ENCODE measurements at places on chromosomes 7 and 10. TPM values are rescaled to one million over a fixed set of nuclear protein-coding genes. Genes with fewer than 3 reads are reported as not detected.

DNA sequence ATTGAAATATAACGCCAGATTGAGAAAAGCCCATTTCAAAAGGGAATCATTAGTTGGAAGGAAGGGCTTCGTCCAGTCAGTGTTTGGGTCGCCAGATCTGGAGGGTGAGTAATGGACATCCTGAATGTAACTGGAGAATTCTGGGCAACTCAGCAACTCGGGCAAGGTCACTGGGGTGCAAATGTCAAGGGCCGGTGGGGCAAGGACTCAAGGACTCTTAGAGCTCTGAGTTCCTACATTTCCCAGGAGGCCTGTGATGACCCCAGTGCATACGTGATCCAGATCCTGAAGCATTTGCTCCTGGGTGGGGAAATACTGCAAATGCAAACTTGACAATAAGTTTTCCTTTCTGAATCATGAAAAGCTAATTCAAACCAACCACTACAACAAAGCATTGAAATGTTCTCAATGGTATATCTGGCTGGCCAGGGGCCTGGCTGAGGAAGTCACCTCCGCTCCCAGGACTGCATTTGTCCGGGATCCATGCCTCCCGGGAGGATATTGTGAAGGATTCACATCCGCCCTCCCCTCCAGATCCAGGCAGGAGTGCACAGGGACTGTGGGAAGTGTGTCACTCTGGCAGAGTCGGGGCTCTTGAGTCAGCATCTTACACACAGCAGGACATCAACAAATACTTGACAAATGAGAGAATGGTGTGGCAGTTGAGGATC, 164.0 kb downstream of the FANK1 start:
- no peak for DNase-seq

DNA sequence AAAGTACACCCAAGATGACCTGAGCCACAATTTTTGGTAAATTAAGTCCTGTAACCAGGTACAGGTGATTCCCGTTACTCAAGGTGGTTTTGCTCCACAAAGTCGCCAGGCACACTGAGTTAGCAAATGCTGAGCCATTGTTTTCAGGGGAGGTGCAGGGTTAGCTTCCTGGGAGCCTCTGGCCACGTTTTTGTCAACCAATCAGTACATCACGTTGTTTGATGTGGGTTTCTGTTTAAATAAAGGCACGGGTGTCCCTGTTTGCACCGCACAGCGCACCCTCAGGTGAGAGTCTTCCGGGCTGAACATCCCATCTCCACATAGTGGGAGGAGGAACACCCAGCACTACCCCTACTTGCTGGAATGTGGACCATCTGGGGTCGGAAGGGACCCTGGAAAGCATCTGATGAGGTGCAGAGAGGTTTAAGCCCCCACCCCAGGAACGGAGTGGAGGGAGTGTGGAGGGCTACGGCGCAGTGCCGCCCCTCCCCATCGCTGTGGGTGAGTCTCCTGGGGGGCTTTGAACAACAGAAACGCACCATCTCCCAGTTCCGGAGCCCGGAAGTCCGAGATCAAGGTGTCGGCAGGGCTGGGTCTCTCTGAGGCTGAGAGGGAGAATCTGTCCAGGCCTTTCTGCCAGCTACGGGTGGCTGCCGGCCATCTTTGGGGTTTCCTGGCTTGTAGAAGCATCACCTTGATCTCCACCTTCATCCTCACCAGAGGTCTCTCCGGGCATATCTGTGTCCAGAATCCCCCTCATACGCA, 42.5 kb downstream of the PRKAG2 start:
- no peak for DNase-seq

GRCh38 chr7:47953822-47954221, 5.6 kb upstream of the PKD1L1 start:
- DNase-seq = no peak

DNA sequence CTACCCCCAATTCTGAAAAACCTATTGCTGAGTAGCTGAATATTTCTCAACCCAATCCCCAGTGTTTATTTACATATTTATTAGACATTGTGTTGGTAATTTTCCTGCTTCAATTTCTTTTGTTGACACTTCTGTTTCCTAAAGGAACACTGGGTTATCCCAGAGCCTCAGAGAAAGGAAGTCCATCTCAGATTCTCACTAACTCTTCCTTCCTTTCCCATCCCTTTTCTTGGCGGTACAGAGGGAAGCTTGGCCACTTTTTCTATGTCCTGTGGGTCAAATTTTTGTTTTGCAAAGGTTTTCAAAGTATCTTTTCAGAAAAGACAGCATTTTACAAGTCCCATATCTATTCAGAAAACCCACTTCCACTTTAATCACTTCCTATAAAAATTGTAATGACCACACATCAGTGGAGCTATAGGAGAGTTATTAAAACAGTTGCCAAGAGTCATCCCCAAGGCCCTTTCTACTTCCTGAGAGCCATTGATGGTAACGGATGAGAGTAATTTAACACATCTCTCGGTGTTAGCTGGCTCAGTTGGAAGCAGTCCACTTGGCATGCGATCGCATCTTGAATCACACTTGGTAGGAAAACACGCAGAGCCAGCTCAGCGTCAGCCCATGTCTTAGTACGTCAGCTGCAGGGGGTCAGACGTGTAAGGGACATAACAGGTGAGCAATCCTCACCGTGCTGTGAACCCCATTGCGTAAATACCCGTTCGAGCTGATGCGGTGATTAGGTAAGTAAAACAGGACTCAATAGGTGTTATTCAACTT, 231.1 kb upstream of the ADARB2 start:
- no peak for DNase-seq

PRPS1L1 gene
- total RNA-seq = not detected

- peak; percentile 84 for DNase-seq
Measured at GRCh38 chr7:140506788-140507464, 27.6 kb upstream of the MKRN1 start.

DNA sequence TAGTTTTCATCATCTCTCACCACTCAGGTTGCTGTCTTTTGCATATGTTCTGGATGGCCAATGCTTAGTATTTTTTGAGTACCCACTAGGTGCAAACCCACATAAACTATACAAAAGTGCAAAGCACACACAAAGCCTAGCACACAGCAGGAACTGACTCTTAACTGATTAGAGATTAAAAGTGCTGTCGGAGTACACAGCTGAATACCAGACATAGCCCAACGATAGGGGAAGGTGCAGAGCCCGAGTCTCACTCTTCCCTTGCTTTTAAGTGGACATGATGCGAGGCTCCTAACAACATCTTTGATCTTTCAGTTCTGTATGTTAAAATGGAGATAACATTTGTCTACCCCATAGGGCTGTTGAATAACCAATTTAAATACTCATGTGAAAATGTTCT, 90.8 kb downstream of the DPY19L1 start:
- no peak for DNase-seq

GRCh38 chr7:149245744-149246143, 6.3 kb downstream of the ZNF212 start:
- no peak for DNase-seq

GRCh38 chr7:79257959-79258358, 195.5 kb downstream of the MAGI2 start:
- DNase-seq = no peak

DNA sequence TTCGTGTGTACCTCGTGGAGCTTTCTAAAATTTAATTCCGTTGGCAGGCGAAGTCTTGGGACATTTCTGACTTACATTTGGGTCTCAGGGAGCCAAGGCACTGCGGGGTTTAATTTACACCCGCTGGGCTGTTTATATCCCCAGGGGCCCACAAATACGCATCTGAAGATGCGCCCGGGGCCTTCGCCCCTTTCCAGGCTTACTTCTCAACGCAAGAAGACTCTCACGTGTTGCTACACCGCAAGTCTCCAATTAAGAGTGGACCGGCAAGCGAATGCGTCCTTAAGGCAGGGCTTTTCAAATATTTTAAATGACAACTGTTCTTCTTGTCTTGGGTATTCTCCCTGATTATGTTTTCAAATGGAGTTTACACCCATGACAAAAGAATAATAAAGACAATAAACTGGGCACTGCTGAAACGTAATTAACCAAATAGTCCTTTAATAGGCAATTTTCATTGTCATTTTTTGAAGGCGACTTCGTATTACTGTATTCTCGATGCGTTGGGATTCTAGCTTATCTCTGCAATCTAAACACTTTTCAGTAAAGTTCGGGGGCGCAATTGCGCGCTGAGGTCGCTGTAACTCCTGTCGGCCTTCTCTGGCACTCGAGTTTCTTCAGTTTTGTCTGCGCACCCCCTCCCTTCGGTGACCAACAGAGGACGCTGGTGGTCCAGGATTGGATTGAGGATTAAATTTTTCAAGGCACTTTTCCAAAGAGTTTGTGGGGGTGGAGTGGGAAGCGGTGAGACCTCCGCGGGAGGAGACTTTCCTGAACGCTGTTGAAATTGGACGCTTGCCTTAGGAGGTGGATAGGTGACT, 837 bp upstream of the IGFBP3 start:
- peak; percentile 94 for DNase-seq

GRCh38 chr10:133185916-133186315, 25.9 kb downstream of the KNDC1 start:
- DNase-seq = no peak

- DNase-seq = no peak
Measured at GRCh38 chr7:80307227-80307856, 172.7 kb downstream of the GNAI1 start.

GRCh38 chr10:114043532-114044246, at the start of gene ADRB1:
Gene ADRB1, plus strand, starts transcription at chr10:114043866. Its CDS starts 267 bp downstream, at chr10:114044133.
- peak; percentile 93 for DNase-seq

- DNase-seq = no peak
Measured at GRCh38 chr10:111150691-111151090, 73.9 kb downstream of the ADRA2A start.

- DNase-seq = no peak
Measured at GRCh38 chr10:47144525-47144924, 155.5 kb upstream of the GDF10 start.

DNA sequence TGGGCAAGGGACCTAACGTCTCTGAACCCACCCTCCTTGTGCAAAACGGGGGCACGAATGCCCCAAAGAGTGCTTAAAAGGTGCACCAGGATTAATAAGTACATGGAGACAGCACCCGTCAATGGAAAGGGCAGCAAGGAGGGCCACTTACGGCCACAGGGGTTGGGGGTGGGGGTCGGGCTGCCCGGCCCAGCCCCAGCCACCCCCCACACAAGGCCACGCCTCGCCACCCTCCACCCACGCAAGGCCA, 213.4 kb downstream of the MAD1L1 start:
- no peak for DNase-seq

ZEB1 gene
- 0.84 TPM for total RNA-seq

- DNase-seq = no peak
Measured at GRCh38 chr10:3926258-3926657, 141.2 kb upstream of the KLF6 start.

DNA sequence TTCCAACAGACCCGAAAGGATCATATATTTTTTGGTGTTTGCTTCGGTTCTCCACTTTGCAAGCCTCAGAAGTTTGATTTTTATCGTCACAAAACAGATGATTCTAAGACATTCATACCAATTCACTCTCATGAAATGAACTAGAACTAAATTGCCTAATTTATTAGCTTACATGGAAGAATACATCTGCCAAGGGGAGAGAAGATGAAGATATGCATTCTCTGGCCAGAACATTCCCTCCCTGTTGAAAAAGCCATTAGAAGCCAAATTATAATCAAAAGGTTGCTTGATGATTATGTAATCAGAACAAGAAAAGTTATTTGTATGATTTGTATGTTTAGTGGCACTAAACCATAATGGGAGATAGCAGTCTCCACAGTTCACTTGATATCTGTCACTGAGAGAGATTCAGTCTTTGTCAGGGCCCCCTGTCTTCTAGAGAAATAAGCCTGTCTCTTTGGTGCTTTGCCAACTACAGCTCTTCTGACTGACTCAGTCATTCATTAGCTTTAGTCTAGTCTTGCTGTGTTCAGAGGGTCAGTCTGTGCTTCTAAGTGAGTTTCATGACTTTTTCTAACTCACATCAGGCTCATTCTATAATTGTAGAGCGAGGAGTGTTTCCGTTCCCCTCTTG, 95.3 kb upstream of the GNAI1 start:
- DNase-seq = no peak

HPS1 gene
- total RNA-seq = 27.1 TPM

- no peak for DNase-seq
Measured at GRCh38 chr10:82942286-82943099, 1067.5 kb downstream of the NRG3 start.

DNA sequence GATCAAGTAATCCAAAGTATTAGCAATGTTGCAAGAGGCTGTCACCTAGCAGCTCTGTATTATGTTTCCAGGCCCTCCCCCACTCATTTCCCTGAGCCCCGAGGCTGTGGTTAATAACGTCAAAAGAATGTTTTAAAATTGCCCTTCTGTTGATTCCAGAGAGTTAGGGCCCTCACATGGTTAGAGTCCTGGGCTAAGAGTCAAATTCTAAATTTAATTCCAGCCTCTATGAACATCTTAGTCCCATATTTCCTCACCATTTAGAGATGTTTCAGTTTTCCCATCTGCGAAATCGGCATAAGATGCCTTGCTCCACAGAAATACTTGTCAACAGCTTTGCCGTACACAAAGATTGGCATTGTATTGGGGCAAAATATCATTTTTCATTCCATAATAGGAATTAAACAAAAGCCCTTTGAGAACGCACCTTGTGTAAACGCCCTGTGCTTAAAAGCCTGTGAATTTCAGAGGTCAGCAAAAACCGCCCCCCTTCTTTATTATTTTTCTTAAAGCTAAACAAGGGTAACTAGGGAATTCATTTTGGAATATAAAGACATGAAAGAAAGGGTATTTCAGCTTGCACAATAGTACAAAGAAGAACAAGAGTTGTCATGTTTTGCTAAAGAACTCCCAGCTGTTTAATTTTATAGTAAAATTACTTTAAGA, 135.8 kb downstream of the ARID5B start:
- no peak for DNase-seq

DNA sequence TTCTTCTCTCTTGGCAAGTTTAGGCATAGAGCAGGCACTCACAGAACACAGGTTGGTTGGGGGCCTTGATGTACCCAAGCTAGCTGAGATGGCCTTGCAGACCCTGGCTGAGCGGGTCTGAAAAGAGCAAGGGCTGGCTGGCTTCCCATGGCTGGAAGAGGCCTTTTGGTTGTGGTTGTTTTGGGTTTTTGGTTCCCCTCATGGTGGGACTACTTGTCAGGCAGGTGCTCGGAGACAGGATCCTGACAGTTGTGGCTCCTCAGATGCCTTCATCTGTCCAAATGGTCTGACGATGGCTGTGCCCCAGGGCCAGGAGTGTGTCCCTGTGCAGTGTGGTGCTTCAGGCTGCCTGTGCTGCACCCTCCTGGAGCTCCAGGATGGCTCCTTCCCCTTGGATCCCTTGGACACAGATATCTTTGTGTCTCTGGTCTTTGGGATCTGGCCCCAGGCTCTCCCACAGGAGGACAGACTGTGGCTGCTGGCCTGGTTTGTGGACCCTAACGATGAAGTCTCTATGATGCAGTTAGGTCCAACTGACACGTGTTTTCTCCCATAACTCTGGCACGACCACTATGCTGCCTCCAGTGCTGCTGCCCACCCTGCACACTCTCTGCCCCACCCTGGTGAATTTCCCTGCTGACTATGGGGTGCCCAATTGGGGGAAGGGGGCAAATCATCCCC, 321.5 kb upstream of the ZNF32 start:
- DNase-seq = peak; percentile 13

ACHE gene
- 2.6 TPM for total RNA-seq

AGAP9 gene
- total RNA-seq = 17.7 TPM

FOXI2 gene
- 1.3 TPM for total RNA-seq

GRCh38 chr7:31873816-31874597, 187.0 kb downstream of the PPP1R17 start:
- no peak for DNase-seq

Data from endodermal cell (in vitro differentiated cells).